T-helper 2 cell (primary cell): ENCODE measurements at places on chromosomes 4 and X.

GRCh38 chr4:145130130-145130529, 32.0 kb downstream of the ABCE1 start:
- no peak for DNase-seq

DNA sequence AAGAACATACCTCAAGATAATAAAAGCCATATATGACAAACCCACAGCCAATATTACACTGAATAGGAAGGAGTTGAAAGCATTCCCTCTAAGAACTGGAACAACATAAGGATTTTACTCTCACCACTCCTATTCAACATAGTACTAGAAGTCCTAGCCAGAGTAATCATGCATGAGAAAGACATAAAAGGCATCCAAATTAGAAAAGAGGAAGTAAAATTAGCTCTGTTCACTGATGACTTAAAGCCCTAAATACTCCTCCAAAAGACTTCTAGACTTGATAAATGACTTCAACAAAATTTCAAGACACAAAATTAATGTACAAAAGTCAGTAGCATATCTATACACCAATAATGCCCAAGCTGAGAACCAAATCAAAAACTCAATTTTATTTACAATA, 235.7 kb downstream of the NKX6-1 start:
- DNase-seq, result no peak

GRCh38 chrX:115696039-115696438, 135.1 kb downstream of the PLS3 start:
- DNase-seq, result no peak

DNA sequence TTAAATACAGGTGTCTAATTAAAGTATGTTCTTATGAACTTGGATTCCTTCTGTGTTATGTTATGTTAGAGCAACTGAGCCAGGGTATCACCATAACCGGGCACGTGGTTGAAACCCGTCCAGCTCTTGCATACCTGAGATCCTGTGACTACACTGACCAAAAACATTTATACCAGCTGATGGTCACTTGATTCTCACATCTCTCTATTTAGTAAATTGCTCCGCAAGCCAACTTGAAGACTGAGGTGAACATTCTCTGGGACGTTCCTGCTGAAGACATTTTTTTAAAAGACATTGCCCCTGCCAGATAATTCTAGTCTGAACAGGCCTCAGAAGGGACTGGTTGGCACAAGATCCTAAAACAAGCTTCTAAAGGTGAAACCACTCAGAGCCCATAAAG, 550.0 kb upstream of the DIPK2B start:
- no peak for DNase-seq

DNA sequence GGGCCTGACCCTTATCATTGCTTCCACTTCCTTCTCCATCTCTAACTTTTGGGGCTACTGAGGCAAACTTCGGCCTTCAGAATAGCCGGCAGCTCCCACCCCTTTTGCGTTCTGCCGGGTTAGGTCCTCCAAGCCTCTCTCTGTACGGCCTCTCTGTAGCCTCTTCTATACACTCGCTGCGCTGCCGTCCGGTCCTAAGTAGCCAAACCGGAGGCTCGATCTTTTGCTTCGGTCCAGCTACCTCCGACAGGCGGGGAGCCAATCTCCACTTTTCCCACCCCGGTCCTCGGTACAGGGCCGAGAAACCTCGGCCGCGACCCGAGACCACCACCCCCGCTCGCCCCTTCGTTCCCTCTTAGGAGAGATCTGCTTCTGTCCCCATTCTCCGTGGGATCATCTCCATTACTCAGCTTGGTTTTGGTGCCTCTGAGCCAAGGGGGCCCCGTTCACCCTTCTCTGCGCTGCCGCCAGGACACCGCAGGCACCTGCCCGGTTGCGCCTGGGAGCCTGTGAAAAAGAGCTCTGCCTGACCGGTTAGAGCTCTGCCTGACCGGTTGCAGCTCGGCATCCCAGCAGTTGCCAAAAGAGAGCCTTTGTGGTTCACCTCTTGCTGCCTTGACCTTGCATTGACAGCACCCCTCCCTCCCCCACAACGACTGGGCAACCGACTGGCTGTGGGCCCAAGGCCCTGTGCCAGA, 1.0 kb upstream of the HTR2C start:
- no peak for DNase-seq
